ENCODE measurements at places on chromosomes 7 and 10.

GRCh38 chr7:11319491-11320274 is 346.0 kb downstream of the PHF14 start:
- no peak for DNase-seq

DNA sequence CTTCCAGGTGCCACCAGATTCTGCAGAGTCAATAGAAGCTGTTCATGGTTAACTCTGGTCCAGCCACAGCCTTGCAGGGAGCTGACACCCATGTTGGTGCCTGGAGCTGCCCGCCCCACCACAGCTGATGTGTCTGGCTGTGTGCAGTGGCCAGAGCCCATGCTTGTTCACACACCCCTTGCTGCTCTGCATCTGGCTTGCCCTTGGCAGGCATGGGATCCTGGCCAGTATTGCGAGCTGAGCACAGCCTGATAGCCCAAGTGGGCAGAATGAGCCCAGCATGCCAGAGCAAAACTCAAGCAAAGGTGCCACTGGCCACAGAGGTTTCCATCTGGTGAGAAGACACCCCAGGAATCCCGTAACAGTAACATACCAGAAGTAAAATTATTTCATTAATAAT is 843.6 kb downstream of the SORCS1 start:
- DNase-seq: no peak

DNA sequence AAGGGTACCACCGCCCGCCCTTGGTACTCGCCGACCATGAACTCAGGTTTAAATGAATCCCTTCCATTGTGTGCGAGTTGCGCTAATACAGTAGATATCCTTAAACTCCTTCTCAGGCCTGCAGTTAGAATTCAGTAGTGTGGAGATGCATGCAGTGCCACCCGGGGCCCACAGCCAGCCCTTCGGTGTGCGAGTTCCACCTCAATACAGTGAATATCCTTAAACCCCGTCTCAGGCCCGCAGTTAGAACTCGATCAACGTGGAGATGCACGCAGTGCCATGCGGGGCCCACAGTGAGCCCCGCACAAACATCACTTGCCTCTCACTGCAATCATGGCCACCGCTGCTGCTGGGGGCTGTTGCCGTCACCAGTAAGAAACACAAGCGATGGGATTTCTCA is 261.9 kb downstream of the MAD1L1 start:
- no peak for DNase-seq

DNA sequence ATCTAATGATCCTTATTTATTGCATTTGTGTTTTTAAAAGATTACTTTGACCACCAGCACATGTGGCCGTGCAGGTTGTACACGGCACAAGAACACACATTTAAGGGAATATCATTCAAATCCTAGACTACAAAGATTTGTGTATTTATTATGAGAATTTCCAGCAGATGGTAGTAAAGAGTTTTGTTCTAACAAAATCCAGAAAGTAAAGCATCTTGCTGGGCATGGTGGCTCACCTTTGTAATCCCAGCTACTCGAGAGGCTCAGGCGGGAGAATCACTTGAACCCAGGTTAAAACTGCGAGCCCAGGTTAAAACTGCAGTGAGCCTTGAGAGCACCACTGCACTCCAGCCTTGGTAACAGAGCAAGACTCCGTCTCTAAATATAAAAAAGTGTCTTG is 31.5 kb downstream of the MACROH2A2 start:
- no peak for DNase-seq

GRCh38 chr10:4280461-4281189 is 495.6 kb upstream of the KLF6 start:
- no peak for DNase-seq

GRCh38 chr10:114753126-114753525 is 68.5 kb upstream of the FHIP2A start:
- no peak for DNase-seq

DNA sequence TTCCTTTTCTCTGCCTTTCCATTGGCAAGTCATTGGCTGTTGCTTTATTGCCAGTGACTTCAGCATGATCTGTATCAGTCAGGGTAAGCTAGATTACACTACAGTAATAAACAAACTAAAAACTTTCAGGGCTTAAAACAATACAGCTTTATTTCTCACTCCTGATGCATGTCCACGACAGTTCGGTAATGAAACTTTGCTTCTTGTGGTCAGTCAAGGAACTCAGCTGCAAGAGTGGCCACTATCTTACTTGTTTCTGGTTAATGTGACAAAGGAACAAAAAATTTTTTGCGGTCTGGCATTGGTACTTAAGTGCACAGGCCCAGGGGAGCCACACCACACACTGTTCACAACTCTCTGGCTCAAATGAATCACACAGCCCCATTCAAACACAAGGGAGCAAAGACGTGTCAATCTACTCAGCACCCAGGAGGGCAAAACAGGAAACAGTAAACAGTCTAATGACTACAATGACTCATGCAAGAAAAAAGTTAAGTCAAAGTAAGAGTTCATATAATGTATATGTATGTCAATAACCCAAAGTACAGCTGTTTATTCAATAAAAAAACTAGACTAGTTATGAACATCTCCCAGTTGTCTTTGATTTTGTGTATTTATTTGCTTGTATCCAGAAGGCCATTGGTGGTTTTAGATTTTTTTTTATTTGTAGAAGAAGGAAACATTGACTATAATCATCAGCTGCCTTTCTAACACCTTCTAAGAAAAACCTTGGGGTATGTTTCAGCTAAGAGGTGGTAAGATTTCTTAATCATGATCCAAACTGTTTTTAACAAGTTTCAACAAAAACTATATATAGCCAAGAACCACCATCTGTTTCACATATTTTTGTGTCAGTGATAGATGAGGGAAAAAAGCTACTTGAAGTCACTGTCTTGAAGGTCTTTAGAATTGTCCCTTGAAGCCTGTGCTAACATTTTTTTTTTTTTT is 134.4 kb upstream of the FAM3C start:
- DNase-seq: no peak

DNA sequence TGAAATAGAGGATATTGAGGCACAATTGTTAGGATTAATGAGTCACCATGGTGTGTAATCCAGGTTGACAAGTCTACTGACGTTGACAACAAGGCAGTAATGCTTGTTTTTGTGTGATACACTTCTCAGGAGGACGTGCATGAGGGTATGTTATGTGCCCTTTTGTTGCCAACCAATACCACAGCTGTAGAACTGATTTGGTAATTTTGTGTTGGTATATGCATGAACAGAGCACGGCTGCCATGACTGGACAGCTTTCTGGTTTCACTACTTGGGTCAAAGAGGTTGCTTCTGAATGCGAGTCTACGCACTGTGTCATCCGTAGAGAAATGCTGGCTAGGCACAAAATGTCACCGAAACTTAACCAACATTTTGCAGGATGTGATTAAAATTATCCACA is 32.9 kb downstream of the PHTF2 start:
- no peak for DNase-seq

GRCh38 chr10:32055478-32056135 is 618 bp downstream of the KIF5B start:
- peak; percentile 66 for DNase-seq

- no peak for DNase-seq
Measured at GRCh38 chr10:87503401-87503800, 1.3 kb upstream of the MINPP1 start.

DNA sequence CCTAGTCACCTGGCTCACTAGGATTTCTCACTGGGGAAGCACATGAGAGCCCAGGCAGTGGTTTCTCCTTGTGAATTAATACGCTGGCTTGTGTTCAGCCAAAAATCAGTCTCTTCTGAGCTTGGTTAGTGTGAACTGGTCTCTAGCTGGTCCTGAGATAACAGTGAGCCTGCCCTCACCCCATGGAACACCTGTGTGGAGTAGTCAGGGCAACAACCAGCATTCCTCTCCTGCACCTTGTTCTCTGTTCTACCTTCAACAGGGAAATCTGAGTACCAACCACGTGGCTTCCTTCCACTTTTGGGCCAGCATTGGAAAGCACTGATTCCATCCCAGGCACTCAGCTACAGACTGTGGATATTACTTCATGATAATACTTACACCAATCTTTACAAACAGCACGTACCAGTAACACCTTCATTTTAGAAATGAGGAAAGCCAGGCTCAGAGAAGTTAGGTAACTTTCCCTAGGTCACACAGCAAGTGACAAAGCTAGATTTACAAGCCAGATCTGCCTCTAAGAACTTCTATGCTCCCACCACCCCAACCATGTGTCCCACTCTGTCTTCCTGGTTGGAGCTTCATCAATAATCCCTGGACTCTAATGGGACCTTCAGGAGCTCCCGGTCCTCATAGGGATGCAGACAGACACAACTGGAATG is 106.6 kb downstream of the GRID1 start:
- DNase-seq: no peak

DNA sequence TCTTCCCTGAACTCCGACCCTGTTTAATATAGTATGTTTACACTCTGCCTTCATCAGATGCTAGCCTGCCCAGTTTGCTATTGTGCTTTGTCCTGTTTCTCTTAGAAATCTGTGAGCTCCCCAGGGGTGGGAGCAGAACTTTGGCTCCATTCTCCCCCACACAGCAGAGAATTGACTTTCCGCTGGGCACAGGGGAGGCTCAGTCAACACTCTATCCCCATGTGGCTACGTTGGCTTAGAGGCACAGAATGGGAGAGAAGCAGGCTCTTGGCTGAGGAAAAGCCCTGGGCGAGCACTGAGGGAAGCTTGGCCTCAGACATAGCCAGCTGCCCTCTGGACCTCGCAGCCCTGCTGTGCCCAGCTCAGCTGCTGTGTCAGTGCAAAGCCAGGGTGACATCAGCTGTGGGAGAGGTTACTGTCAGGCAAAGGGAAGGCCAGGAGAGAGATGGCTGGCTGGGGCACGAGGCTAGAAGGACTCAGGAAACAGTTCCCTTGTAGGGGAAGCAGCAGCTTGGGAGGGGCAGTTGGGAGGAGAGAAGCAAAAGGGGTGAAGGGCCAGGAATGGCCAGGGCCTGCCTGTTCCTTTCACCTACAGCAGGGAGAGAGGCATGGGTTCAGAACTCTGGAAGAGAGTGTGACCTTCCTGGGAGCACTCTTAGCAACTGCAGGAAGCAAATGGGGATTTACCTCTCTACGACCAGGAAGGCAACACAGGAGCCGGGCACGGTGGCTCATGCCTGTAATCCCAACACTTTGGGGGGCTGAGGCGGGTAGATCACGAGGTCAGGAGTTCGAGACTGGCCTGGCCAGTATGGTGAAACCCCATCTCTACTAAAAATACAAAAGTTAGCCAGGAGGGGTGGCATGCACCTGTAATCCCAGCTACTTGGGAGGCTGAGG is 5.8 kb upstream of the SCD start:
- peak; percentile 86 for DNase-seq

DNA sequence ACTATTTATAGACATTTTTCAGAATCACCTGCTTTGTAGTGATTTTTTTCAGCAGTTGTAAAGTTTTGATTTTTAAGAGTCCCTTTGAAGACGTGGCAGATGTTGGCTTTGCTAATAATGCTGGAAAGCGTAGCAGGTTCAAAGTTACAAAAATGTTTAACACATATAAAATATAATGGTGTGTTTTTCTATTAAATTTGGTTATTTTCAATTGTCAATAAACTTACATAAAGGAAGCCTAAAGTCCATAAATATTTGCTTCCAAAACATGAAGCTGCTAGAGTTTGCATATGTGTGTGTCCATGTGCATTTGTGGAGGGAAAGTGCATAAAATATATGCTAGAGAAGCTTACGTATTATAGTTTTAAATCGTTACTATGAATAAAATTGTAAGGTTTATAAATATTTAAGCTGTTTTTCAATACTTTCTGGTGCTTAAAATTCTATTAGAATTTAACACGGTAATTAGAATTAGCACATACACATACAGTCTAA is 3.7 kb downstream of the MEOX2 start:
- DNase-seq: no peak

- no peak for DNase-seq
Measured at GRCh38 chr10:326894-327635, 191.8 kb downstream of the ZMYND11 start.

DNA sequence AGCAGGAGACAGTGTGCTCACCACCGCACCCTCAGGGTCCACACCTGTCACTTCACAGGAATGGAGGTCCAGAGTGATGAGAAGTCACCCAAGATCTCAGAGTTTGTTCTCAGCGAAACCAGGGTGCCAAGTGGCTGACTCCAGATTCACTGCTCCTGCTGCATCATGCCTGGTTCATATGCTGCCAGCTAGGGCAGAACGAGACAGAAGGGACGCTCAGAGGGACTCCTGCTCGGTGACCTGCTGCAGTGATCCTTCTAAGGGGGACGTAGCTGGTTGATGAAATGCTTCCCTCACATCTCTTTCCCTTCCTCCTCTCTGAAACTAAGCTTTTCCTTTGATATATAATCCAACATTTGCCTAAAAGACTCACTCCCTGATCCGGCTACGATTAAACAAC is 248.5 kb downstream of the SFMBT2 start:
- DNase-seq: no peak

DNA sequence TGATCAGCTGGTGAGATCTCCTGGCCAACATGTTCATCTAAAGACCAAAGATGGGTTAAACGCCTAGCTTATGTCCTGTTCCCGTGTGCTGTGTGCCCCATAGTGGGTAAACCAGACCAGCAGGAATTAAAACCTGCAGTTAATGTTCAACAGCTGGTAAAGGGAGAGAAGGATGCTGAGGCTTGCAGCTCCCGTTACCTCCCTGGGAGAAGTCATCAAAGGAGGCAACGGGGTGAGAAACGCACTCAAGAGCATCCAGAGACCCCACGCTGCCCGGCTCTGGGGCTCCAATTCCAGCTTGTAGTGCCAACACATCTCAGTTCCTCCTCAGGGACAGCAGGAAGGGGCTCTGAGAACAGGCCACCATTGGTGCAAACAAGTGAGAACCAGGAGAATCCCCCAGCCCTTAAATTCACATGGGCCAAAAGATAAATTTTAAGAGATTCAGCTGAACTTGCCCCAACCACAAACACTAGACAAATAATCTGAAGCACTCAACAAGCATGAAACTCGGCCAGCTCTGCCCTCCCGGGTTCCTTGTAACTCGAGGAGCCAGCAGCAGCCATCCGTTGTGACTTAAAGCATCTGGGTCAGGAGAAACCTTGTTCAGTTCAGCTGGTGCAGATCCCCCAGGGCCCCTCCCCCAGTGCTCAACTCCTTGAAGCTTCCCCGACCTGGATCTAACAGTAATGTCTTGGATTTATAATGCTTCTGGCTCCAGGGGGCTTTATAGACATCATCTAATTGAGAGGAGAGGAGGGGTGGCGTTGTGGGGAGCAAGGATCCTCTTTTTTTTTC is 29.4 kb downstream of the FAM241B start:
- no peak for DNase-seq

DNA sequence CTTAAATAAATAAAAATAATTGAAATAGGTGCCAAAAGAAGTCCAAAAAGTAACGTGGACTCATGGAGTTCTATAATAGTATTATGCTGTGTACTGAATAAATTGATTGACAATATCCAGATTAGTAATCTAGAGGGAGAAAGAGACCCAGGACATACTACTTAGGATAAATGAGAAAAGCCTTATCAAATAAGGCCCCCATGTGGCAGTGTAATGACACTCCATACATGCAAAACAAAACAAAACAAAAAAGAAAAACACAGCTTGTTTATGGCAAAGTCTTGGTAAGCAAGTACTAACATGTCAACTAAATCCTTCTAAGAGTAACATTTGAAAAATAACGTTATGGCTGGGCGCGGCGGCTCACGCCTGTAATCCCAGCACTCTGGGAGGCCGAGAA is 3.6 kb upstream of the RUNDC3B start:
- DNase-seq: no peak
